ENCODE measurements at places on chromosomes 1 and 21.

GRCh38 chr1:198491596-198491995 lies 48.9 kb downstream of the ATP6V1G3 start:
- no peak for DNase-seq

GRCh38 chr1:2517966-2518365 lies 8.4 kb downstream of the PANK4 start:
- no peak for DNase-seq

- DNase-seq: no peak
Observed at GRCh38 chr1:8706995-8707396, 110.4 kb downstream of the RERE start.

- no peak for DNase-seq
Observed at GRCh38 chr1:41444785-41445184, 39.7 kb downstream of the EDN2 start.

- no peak for DNase-seq
Observed at GRCh38 chr1:151165281-151165737, 393 bp downstream of the LYSMD1 start.

- no peak for DNase-seq
Observed at GRCh38 chr1:112464501-112464900, 44.3 kb upstream of the WNT2B start.

DNA sequence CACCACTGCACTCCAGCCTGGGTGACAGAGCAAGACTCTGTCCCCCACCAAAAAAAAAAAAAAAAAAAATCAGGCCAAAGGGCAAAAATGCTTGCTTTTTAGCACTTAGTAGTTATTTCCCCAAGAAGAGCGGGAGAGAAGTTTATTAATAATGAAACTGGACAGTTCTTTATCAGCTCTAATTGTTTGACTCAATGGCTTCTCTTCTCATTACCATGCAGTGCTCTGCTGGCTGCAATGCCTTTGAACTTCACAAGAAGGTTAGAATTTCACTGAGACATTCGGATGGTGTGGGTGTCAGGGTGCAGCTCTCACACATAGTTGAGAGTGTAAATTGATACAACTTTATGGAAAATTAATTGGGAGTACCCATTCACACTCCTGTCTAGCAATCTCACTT lies 63.7 kb downstream of the EDARADD start:
- DNase-seq: no peak

GRCh38 chr1:6328091-6328490 lies 65.5 kb downstream of the ACOT7 start:
- no peak for DNase-seq

- DNase-seq: no peak
Observed at GRCh38 chr21:19648391-19648790, 1244.8 kb upstream of the TMPRSS15 start.

GRCh38 chr1:183164340-183164739 lies 21.7 kb upstream of the LAMC2 start:
- no peak for DNase-seq

- DNase-seq: no peak
Observed at GRCh38 chr1:109845658-109846057, 65.0 kb upstream of the CSF1 start.

DNA sequence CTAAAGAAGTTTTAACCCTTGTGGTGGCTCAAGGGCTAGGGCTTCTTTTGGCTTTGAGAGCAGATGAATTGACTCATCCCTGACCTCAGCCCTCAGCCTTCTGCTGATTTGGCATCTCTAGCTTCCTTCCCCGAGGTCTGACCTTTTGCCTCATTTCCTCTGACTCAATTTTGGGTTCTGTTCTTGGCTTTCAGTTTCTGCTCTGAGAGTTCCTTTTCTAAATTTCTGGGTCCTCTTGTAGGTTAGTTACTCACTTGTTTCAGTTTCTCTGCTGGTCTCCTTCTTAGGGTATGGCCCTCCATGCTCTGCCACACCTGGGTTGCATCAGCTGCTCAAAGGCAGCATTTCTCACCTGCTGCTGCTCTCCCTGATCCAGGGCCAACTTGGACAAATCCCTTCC lies 19.4 kb downstream of the PDE4B start:
- no peak for DNase-seq

DNA sequence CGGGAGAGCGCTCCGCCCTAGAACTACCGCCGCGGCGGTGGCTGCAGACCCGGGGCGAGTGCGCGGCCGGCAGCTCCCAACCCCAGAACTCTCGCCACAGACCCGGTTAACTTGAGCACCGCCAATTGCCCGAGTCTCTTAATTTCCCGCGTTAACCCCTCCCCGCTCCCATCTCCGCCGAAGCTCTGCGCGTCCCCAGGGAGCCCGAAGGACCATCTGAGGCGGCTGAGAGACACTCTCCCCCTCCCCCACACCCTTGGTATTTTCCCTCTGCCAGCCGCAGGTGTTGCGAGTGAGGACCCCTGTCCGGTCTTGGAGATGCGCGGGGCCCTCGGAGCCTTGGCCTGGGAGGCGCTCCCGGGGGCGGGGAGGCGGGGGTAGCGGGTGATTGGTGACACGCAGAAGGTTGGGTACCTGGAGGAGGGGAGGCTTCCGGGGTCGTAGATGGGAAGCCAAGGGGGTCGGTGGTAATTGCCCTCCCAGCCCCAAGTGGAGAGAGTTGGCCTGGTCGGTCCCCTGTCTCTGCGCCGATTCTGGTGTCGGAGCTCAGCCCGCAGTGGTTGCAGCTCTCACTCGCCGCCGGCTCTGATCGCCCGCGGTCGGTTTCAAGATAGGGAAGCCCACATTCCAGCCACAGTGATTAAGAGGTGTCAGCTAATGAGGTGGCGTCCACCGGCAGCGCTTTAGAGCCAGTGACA lies 858 bp upstream of the SUSD4 start:
- DNase-seq: no peak

DNA sequence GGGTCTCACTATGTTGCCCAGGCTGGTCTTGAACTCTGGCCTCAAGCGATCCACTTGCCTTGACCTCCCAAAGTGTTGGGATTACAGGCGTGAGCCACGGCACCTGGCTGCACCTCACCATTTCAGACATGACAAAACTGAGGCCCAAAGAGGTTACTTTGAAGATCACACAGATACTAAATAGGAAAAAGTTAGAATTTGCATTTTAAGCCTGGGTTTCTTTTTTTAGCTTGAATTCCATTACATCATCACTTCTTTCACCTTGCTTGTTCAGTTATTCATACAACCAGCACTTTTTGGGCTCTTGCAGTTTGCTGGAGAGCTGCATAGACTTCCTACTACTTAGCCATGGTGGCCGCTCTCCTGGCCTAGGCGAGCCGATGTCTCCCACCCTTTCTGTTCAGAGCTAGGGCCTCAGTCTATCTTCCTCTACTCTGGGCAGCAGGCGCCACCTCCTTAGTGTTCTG lies 16.3 kb upstream of the CD2 start:
- DNase-seq: no peak

DNA sequence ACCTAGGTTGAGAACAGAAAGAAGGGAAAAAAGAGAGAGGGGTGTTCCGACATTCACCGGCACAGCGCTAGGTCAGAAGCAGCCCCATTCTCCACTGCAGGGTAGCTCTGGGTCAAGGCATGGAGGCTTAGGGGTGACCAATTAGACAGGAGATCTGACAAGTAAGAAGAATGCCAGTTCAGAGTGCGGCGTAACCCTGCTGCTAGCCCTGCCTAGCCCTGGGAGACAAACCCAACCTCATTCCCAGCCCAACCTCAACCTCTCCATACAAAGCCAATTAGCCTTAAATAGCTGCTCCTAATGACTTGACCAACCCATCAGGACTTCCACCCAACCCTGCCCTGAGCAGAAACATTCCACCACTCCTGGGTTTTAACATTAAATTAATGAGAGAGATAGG lies 3.4 kb downstream of the PRELP start:
- DNase-seq: no peak

DNA sequence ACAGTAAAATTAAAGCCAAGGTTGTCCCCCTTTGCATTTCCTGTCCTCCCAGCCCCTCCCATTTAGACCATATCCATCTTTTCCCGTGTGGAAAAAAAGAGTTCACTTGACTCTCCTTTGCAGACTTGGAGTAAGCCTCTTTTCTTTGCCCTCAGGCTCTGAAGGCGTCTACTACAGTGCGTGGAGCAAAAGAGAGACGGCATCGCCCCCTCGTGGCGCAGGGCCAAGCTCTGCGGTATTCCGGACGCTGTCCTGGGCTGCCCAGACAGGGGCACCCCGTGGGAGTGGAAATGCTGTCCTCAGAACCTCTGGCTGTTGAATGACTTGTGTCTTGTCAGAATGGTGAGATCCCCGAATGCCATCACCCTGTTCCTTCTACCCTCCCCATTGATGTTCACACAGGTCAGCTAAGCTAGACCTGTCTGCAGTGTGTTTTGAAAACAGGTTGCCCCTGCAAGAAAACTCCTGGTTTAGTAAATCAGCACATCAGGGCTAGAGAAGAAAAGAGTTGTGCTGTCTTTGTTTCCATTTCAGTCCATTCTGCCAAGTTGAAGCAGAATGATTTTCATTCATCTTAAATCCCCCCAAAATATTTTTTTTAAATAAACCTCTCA lies 12.3 kb upstream of the GJA8 start:
- peak; percentile 87 for DNase-seq

GRCh38 chr1:42035205-42035829 lies 116.6 kb upstream of the HIVEP3 start:
- DNase-seq: peak; percentile 43

GRCh38 chr21:38951095-38951730 lies 145.5 kb downstream of the ETS2 start:
- DNase-seq: no peak

- DNase-seq: no peak
Observed at GRCh38 chr1:26239936-26240335, 5.9 kb downstream of the CEP85 start.

- no peak for DNase-seq
Observed at GRCh38 chr1:189301235-189301634, 1176.4 kb downstream of the BRINP3 start.

DNA sequence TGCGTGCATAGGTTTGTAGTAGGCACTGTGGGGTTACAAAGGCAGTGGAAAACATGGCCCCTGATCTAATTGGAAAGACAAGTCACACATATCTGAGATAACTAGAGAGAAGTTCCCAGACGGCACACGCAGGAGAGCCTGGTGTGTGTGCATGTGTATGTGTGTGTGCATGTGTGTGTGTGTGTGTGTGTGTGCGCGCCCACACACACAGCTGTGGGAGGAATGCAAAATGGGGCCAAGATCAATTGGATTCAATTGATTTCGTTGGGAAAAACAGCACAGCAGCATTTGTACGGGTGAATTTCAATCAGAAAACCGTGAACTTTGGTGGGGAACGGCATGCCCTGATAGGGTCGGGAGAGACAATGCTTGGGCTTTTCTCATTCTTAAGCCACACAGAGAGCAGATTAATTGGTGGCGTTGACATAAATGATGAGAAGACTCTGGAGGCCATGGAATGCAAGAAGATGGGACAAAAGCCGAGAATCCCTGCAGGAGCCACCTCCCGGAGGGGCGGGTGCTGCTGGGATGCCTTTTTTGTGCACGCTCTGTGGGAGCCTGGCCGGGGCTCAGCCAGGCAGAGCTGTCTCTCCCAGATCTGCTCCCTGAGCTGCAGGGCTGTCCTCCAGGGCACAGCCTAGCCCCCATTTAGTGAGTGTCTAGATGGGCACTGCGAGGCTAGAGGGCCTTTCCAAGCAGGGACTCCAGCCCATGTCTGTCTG lies 322.0 kb downstream of the CAMTA1 start:
- DNase-seq: no peak

DNA sequence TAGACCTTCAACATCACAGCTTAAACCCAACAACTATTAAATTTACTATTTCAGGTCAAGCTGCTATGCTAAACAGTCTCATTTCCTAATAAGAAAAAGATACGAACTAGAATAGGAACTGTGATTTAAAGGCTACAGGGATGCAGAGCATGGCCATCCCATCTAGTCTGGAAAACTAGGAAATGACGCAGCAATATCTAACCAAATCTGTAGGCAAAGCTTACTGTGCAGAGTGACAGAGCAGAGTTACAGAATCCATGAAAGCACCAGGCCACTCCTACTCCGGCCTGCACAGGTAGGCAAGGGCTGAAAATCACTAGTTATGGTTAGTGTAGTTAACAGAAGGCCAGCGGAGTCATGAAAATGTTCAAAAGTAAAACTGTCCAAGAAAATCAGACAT lies 2.1 kb downstream of the HLCS start:
- no peak for DNase-seq
